ENCODE measurements at places on chromosomes 12 and 14.
A peak's percentile ranks its signal among the peaks of the same experiment; 100 is the strongest.

DNA sequence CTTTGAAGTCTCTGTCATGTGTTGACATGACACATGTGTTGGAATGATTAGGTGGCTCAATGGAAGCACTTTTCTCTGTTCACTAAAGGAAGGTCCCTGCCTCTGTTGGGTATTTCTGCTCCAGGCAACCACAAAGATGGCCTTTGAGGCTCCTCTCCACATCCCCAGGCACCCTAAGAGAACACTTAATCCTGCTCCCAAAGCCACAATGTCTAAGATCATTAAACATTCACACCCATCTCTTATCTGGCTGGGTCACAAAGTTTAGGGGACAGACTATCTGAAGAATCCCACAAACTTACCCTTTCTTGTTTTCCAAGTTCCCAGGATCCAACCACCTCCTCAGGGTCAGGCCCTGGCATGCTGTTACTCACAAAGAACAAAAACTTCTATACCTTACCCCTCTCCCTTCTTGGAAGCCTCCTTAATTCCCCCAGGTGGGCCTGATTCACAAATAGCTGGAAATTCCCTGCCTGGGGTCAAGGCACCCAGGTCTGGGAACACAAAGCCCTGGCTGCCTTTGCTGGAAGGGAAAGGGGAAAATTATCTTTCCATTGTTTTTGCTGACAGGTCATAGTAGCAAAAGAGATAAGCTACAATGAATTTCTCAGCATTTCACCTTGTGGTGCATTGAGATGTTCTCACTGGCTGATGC lies 333.7 kb downstream of the PCNX1 start:
- DNase-seq = no peak

DNA sequence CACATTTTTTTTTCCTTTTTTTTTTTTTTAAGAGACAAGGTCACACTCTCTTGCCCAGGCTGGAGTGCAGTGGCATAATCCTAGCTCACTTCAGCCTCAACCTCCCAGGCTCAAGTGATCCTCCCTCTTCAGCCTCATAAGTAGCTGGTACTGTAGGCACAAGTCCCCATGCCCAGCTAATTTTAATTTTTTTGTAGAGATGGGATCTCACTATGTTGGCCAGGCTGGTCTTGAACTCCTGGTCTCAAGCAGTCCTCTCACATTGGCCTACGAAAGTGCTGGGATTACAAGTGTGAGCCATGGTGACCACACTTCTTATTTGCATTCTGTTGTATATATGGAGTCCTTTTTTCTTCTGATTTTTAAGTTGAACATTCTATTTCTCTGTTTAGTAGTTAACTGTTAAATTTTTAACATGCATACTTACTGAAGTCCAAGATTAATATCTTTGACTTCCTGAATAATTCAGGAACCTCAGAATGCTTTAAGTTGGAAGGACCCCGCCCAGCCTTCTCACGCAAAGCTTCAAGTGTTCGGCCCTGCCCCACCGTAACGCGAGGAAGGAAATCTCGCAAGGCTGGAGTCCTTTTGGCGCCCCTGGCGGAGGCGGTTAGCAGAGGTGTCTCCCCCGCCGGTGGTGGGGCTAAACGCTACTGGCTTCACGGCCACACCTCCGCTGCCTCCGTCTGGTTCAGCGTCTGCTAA lies 21.6 kb downstream of the SPATS2 start:
- DNase-seq = no peak

- no peak for DNase-seq
Measured at GRCh38 chr12:121792607-121793439, 665 bp downstream of the RHOF start.

- DNase-seq = no peak
Measured at GRCh38 chr14:104111301-104112112, 26.0 kb downstream of the ASPG start.

- no peak for DNase-seq
Measured at GRCh38 chr14:104103446-104104075, 18.1 kb downstream of the ASPG start.

GRCh38 chr12:58435647-58436046 lies 484.7 kb downstream of the LRIG3 start:
- DNase-seq = no peak

DNA sequence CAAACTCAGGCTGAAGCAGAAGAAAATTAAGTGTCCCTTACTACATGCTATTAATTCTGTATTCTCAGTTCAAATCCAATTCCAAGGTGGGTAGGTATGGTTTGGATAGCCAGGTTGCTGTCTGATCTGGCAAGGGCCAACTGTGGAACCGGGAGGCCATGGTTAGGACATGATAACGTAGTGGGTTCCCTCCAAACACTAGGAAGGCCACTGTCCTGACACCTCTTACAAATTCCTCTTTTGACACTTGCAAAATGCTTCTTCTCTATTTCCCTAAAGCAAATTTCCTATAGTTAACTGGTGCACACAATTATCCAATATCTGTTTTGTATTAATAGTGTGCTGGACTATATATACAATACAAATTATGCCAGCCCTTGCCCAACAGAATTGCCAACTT lies 70.8 kb downstream of the RNF34 start:
- DNase-seq = no peak

DNA sequence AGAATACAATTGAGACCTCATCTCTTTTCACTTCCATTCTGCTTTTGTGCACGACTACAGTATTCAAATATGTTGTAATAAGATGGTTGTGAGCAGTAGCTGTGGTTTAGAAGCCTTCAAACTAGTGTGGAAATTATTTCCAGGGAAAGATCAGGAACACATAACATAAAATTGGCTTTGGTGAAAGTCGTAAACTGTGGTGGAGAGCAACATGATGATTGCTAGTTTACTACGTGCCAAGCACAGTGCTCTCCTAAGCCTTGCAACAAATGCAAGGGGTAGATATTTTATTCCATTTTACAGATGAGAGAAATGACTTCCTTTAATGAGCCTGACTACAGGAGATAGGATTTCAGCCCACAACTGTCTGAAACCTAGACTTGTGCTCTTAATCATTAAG lies 172.4 kb upstream of the LMNTD1 start:
- DNase-seq = peak; percentile 35

DNA sequence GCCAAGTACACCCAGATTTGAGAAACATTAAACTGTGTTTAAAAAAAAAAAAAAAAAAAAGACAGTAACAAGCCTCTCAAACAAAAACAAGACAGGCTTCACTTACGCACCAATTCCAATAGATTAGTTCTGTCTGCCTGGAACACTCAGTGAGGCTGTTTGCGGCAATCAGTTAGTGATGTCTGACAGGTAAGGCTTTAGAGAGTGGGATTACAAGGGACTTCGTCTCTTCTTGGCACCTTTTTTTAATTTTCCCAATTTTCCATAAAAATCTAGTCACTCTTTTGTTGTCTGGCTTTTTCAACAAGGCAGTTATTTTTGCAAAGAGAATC lies 79.6 kb downstream of the NCOR2 start:
- no peak for DNase-seq

DNA sequence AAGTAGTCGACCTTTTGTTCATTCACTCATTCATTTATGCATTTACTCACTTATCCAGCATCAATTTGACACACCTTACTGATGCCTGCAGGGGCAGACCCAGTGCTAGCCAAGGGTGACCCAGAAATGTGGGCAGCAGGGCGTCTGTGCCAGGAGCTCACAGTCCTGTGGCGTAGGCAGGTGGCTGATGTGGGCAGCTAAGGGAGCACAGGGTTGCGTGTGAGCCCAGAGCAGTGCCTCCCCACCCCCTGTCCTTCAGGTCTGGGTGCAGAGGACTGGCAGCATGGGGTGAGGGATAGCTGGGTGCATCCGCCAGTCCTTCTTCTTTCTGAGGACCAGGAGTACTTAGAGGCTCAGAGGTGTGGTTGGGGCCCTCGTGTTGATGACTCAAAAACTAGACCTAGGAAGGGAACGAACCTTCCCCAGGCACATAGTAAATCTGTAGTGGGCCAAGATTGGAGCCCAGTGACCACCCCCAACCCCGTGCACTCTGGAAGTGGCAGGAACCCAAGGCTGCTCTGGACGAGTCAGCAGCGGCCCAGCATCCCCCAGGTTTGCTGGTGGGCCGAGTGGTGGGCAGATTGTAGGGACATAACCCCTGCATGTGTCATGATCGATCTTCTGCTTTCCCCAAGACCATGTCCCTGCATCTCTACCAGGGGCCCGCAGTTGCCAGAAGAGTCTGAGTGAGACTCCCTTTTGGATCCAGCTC lies 63.9 kb downstream of the BEGAIN start:
- DNase-seq = no peak

DNA sequence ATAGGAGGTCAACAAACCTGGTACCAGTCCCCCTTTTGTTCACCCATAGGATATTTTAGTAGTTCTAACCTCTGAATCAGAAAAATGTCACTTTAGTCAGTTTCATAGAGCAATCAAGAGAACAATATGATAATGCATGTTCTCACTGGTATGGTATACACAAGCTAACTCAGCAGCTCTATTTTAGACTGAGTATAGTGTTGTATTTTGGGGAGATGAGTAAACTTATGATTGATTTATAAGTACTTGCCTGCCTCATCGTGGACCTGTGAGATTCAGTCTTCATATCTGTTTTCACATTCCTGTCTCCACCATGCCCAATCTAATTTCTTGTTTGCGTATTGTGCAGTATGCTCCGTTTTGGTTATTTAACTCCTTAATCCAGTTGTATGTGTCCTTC lies 20.9 kb downstream of the COX16 start:
- no peak for DNase-seq

DNA sequence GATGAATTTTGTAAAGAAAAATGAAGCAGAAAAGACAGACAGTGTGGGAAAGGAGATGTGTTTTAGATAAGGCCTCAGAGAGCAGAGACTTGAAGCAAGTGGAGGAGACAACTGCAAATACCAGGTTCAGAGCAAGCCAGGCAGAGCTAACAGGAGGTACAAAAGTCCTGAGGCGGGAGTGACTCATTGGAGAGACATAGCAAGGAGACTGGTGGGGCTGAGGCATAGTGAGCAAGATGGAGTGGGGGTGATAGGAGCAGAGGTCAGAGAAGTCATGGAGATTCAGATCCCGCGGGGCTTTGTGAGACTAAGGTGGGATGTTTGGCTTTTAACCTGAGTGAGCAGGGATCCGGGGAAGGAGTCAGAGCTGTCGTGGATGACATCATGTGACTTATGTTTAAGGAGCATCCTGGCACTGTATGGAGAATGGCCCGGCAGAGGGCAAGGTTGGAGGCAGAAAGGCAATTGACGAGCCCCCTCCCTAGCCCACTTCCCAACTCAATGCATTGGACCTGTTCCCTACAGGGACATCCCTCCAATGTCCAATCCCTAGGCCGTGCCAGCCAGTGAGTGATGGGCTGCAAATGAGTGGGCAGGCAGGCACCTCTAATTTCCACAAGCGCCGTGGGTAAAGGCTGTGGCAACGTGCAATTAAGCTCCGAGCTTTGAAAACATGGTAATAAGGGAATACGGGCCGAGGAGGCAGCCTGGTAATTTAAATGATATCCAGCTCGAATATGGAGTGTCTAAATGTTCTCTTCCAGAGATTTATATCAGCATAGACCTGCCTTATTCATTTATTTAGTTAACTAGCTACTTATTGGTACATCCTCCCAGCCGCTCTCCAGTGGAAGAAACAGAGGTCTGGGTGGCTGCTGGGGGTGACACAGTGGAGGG lies 206.8 kb upstream of the LHX5 start:
- DNase-seq = no peak

DNA sequence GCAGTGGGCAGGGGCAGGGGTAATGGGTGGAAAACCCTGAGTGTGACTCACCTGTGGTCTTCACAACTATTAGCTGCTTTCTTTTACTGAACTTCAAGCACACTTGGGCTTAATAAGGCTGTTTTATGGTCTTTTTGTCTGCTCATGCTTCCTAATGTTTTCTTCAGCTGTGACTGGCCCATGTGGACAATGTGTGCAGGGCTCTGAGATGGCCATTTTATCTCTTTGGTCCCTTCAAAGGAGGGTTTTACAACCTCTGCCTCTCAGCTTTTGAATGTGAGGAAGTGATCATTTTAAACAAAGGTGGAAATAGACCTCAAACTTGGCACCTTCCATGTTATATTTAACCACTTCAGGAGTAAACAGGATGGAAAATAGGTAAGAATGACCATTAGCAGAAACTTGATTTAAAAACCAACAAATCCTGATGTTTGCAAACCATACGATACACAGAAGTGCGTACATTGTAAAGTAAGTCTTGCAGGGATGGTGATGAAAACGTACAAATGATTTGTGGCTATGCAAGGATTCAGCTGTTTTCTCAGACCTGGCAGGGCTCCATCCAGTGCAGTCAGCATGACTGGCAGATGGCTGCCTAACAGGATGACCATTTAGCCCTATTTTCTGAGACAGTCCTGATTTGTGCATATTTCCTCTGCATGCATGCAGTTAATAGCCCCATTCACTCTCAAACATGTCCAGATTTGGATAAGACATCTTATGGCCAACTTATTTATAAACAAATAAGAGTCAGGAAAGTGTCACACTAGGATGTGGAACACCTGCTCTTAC lies 103.2 kb downstream of the SLC38A4 start:
- DNase-seq = peak; percentile 77

DNA sequence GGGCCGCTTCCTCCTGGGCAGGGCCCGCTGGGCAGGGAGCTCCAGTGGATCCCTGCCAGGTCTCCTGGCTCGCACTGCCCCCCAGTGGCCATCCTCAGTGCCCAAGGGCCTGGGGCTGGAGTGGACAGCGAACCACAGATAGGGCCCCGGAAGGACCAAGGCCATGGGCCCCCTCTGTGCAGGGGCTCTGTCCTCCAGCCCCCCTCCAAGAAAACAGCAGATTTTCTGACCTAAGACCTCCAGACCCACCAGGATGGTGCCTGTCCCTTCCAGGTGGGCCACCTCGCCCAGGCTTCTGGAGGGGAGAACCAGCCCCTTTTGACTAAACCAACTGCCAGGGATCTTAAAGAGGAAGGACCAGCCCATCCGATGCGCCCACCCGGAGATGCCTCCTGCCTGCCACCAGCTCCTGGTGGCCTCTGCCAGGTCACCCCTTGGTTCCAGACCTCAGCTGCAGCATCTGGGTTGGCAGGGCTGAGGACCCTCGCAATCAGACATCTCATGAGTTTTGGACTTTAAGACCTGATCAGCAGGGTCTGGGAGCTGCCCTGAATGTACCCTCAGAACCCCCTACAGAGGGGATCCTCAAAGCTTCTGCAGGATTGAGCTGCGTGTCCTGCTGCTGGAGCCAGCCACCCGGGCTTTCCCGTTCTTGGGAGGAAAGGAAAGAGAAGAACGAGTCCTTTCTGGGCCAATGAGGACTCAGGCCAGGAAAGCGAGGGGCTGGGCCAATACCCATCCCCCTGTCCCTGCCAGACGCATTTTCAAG lies 325.8 kb upstream of the DIO3 start:
- peak; percentile 17 for DNase-seq

DNA sequence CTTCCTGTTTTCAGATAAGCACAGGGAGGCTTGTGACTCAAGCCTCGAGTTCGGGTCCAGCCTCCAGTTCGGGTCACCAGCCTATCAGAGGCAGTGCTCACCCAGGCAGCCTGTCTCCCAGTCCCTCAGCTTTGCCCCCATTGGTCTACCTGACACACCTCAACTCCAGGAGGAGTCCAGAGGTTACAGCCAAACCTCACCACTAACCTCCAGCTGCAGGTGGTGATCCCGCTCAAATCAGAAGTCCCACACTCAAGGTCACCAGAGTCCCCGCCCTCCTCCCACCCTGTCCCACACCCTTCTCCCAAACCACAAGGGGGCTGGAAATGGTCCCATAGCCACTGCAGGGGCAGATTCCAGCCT lies 42.1 kb downstream of the KDM2B start:
- no peak for DNase-seq
